Stromal cell of bone marrow (primary cell): ENCODE measurements at places on chromosomes 16 and 17.
A peak's percentile ranks its signal among the peaks of the same experiment; 100 is the strongest.

DNA sequence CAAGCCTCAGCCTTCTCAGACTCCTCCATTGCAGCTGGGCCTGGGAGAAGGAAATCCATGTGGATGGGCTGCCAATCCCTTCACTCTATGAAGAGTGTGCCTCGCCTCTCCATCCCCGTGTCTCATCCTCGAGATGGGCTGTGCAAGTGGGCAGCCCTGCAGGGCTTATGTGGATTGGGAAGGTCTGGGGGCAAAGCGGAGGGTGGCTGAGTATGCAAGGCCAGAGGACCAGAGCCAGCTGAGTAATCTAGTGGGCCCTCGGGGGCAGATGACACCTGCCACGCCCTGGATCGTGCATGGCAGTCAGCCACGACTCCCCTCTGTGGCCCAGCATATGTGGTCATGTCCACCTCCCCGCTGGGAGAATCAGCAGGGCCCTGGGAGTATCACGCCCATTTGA is 78.9 kb downstream of the IRX5 start:
- DNase-seq = no peak

- no peak for DNase-seq
Observed at GRCh38 chr16:87389245-87389644, 2.9 kb upstream of the MAP1LC3B start.

- DNase-seq = no peak
Observed at GRCh38 chr16:57475711-57476339, 10.5 kb downstream of the DOK4 start.

GRCh38 chr17:50487213-50488096 is 8.8 kb downstream of the RSAD1 start:
- DNase-seq = no peak

- no peak for DNase-seq
Observed at GRCh38 chr16:27152121-27152520, 51.2 kb upstream of the KDM8 start.

GRCh38 chr16:52265446-52265861 is 281.5 kb downstream of the TOX3 start:
- DNase-seq = no peak

DNA sequence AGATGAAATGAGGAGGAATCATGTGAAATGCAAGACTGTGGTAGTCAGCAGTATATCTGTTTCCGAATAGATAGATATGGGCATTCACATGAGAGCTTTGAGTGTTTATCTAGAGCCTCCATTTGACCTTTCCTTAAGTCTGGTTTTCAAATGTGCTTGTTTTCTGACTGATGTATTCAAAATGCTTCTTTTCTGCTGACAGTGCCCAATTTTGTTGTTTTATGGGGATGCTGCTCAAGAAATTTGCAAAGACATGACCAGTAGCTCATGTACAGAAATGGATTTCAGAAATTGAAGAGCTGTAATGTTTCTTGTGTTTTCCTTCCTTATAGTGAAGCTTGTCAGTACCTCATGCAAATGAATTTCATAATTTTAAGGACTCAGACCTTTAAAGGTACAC is 903.4 kb upstream of the CDH8 start:
- no peak for DNase-seq

GRCh38 chr16:62530426-62530825 is 494.2 kb upstream of the CDH8 start:
- DNase-seq = no peak

DNA sequence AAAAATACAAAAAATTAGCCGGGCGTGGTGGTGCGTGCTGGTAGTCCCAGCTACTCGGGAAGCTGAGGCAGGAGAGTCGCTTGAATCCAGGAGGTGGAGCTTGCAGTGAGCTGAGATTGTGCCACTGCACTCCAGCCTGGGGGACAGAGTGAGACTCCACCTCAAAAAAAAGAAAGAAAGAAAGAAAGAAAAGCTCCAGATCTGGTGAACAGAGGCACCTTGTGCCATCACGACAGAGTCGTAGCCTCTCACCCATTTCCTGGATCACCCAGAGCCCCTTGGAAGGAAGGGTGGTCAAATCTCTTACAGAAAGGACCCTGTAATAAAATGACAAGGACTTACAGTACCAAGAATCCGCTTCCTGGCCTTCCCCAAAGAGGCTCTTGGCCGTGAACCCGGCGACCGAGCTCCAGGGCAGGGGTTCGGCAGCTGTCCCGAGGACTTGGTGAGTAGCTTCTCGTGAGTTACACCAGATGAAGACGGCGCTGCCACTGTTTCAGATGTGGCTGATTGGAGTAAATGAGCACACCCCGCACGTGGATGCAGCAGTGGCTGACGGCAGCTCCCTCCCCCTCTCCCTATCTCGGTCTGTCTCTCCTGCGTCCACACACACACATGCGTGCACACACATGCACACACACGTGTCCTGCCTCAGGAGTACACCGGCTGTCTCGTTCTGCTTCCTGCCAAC is 13.5 kb downstream of the LGALS3BP start:
- no peak for DNase-seq

GRCh38 chr16:57031156-57031555 is 41.8 kb downstream of the NLRC5 start:
- no peak for DNase-seq

GRCh38 chr17:9974448-9975381 is 69.6 kb upstream of the RCVRN start:
- DNase-seq = no peak

- DNase-seq = no peak
Observed at GRCh38 chr17:74524653-74525464, 6.4 kb downstream of the CD300LB start.

- no peak for DNase-seq
Observed at GRCh38 chr17:65218261-65218660, 81.1 kb downstream of the RGS9 start.

DNA sequence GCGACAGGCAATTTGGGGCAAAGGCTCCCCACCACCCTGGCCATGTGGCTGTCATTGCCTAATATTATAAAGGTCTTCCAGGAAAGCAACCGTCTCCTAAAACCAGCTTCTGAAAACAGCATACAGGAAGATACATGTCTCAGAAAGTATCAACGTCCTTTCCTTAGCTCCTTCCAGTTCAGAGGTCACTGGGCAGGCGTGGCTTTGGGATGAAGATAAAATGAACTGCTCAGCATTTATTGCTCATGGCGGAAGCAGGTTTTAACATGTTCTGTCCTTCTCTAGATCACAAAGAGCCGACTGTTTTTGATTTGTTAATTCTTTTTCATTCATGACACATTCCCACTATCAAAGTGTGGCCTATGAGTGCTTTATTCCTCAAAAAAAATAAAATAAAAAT is 8.0 kb downstream of the CFAP20 start:
- no peak for DNase-seq

DNA sequence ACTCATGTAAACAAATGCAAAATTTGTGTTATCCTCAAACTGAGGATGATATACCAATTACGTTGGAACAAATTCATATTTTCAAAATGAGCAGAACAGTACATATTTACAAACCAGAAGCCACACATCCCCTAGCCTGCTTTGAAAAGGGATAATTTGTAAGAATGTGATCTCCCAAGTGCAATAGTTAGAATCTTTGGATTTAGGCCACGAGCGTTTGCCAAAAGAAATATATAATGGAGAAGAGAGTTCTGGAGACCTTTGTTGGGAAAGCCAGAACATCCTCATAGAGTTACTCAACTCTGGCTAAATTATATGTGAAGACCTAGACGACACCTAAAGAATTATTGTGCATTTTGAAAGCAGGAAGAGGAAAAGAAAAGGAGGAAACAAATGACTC is 449.3 kb downstream of the KCNJ2 start:
- no peak for DNase-seq

GRCh38 chr17:78572239-78573205 is 4.7 kb downstream of the DNAH17 start:
- DNase-seq = no peak

GRCh38 chr16:67934306-67935100 is 2.1 kb downstream of the PSMB10 start:
- no peak for DNase-seq

DNA sequence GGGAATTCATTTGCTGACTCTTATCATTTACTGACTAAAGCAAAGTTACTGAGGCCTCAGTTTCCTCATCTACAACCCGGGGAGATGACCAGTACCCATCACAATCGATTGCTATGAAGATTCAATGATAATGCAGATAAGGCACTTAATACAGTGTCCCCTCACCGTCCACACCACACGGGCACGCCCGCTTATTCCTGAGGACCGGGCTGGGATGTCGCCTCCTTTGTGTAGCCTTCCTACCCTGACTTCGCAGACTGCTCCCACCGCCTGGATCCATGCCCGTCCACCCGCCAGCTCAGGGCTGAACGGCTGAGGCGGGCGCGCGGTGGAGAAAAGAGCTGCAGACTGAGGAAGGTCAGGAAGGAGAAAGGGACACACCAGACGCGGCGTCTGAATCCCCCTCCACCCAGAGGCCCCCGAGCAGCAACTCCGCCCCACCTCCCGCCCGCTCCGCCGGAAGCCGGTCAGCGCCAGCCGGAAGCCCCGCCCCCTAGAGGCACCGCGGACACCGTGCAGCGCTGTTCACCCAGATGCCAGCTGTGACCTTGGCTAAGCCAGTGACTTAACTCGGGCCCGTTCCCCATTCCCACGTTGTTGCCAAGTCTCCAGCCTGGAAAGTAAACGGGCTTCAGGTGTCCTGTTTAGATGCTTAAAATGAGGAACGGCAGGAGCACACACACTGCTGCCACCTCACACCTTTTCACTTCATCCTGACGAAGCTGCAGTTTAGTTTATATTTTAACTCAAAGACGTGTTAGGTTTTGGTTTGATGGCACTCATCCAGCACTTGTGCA is at the start of gene KRABD2:
TSS of gene KRABD2 (minus strand) at position 434 of the 797 bp plus-strand sequence.
- peak; percentile 53 for DNase-seq

- DNase-seq = no peak
Observed at GRCh38 chr16:19722269-19722952, 4.3 kb downstream of the IQCK start.

- no peak for DNase-seq
Observed at GRCh38 chr17:55521186-55521585, 9.9 kb upstream of the SMIM36 start.

DNA sequence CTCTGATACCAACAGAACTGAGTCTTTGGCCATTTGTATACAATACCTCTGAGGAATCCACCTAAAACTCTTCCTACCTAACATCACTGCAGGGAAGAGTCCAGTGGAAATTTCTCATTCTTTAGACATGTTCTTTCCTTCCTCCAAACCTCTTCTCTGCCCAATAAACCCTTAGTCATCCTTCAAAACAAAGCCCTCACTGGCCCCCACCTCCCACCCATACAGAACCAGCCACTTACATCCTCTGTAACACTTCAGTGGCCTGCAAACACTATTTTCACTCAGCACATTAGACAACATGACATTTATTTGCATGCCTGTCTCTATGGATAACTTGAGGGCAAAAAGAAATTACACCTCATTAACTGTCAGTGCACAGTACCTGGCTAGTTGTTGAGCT is 200.3 kb upstream of the NOG start:
- DNase-seq = no peak

- DNase-seq = no peak
Observed at GRCh38 chr17:40843242-40843641, 20.8 kb upstream of the KRT10 start.

GRCh38 chr16:24491731-24492130 is 47.6 kb upstream of the RBBP6 start:
- DNase-seq = no peak

GRCh38 chr16:878072-878784 is 77.7 kb upstream of the GNG13 start:
- no peak for DNase-seq

GRCh38 chr16:81099958-81100357 is 3.8 kb upstream of the GCSH start:
- no peak for DNase-seq

DNA sequence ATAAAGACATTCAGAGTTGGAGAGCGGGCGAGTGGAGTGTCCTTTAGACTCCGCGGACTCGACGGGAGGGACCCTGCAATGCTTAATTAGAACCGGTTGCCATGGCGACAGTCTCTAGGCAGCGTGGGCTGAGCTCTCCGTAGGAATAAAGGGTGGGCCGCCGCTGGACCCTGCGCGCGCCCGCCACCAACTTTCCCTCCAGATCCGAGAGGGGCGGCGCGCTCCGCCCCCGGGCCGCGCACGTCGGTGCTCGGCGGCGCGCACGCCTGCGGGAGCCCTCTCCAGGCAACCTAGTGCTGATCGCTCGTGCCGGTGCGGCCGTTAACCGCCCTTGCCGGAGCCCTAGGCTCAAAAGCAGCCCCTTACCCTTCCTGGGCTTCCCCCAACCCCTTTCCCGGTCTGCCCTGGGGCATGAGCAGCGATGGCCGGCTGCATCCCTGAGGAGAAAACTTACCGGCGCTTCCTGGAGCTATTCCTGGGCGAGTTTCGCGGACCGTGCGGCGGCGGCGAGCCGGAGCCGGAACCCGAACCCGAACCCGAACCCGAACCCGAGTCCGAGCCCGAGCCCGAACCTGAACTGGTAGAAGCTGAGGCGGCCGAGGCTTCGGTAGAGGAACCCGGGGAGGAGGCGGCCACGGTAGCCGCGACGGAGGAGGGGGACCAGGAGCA is at the start of gene PPM1E:
TSS of gene PPM1E (plus strand) at position 278 of the 669 bp plus-strand sequence.
- no peak for DNase-seq

GRCh38 chr17:2363851-2364762 is 26.8 kb downstream of the SGSM2 start:
- DNase-seq = no peak

GRCh38 chr16:4601036-4601863 is 13.4 kb downstream of the UBALD1 start:
- DNase-seq = no peak

GRCh38 chr17:279331-279730 is 73.3 kb downstream of the RPH3AL start:
- DNase-seq = no peak

DNA sequence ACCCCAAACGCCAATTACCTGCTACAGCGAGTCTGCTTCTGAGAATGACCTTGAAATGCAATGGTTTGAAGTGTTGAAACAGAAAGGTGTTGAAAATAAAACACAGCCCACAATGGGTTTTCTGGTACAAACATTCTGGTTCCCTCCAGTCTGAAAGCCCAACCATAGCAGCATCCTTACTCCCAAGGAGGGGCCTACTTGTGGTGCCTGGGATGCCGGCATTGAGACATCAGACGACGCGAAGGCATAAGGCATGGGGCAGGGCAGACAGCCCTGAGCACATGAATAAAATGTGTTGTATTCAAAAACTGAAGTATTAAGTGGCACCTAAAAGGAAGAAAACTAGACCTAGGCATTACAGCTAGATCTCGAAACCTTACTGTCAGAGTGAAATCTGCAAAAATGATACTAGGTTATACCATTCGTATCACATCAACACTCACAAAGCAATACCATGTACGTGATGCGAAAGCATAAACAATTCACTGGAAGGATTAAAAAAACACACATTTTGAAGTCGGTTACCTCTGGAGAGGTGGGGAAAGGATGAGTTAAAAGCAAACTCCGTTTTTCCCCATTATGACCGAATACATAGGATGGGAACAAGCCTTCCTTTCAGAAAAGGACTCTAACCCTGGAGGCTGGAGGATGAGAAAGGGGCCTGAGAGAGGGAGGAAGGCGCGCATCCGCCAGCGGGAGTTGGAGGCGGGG is 702 bp downstream of the NUDT21 start:
- no peak for DNase-seq

DNA sequence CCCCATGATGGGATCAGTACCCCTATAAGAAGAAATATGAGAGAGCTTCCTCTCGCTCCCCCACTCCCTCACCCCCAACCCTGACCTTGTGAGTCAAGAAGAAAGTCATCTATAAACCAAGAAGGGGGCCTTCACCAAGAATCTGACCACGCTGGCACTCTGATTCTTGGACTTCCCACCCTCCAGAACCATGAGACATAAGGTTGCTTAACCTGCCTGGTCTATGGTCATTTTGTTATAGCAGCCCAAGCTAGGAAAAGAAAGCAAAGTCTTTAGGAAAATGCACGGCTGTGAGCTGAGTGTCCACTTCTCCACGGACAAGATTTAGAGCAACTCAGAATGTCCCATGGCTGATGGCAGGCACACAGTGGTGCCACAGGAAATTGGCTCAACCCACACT is 333.5 kb downstream of the SOX9 start:
- no peak for DNase-seq
